NCI-H187 treated with DMSO at 0.1 percent for 48 hours (cell line): ENCODE measurements at places on chromosomes 7 and 10.

DNA sequence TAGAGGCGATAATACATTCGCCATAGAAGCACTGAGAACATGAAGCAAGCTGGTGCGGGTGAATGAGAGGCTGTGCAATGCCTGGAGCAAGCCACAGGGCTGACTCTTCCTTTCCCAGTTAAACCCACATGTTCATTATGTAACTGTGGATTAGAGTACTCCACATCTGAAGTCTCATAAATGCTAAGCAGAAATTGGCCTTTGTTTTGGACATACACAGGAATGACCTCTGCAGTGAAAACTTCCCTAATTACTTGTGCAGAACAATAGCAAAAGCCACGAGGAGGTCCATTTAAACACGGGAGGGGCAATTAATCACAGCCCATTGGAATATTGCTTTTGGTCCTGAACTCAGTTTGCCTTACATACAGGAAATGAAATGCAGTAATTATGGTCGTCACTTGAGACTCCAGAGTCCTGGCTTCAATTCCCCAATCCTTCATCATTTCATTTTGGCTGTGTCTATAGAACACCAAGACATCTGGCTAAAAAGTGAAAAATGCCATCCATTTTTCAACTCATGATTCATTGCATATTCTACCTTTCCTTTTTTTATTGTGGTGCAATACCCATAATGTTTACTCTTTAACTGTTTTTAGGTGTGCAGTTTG is 78.7 kb upstream of the CXCL12 start:
- DNase-seq = no peak

DNA sequence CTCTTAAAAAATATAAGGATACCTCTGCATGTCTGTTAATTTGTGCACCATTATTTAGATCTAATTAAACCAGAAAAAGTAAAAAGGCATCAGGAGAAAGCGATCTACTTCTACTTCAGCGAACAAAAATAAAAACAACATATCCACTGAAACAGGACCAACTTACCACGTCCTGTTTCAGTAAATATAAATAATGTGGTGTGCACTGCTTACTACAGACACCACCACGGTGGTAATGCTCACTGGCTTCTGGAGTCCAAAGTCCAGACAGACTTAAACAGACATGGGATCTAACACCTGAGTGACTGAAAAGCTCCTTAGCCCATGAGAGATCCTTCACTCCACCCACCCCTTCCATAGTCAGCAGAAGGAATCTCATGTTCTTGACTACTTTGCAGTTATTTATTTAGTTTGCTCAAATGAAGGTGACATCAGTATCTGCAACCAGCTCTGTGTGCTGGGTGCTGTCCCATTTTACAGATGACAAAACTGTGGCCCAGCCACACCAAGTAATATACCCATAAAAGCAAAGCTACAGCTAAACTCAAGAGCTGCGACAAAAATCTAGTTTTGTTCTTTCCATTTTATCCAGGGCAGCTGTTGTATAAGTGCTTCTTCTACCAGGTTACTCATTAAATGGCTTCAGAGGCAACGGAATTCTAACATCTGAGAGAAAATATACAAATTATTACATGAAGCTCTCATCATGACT is 62.1 kb upstream of the NCAPG2 start:
- no peak for DNase-seq

GRCh38 chr10:114940735-114941134 is 2.7 kb downstream of the TRUB1 start:
- DNase-seq = no peak

- DNase-seq = no peak
Observed at GRCh38 chr10:59134785-59135184, 41.7 kb upstream of the PHYHIPL start.

DNA sequence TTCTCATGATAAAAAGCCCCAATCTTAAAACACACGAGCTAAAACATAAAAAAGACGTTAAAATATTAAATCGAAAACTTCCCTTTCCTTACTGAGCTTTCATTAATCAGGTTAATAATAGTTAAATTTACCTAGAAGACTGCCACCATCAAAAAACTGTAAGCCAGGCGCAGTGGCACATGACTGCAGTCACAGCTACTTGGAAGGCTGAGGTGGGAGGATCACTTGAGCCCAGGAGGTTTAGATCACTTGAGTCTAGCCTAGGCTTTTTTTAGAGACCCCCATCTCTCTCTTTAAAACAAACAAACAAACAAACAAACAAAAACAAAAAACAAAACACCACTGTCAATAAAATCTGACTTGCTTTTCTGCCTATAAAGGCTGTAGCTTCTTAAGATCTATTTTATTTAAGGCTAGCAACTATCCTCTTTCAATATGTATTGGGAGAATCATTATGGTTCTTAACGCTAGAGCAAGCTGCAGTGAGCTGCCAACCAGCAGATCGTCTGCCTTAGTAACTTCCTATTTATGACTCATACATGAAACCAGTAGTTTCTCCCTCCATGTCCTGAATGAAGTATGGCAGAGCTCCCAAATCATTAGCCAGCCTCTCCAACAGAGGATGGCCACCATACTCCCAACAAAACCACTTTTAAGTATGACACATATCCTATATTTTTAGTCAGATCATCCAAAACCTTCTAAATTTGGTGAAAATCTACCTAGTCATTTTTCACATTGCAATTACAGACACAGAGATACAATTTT is 163.7 kb downstream of the SRPK2 start:
- no peak for DNase-seq

GRCh38 chr10:123890226-123890625 is 1.4 kb downstream of the CPXM2 start:
- DNase-seq = no peak

GRCh38 chr7:70751895-70752294 is 380.0 kb upstream of the GALNT17 start:
- DNase-seq = no peak

- DNase-seq = no peak
Observed at GRCh38 chr7:98483964-98484545, 83.2 kb upstream of the BAIAP2L1 start.

GRCh38 chr10:99224766-99225165 is 10.9 kb downstream of the HPSE2 start:
- DNase-seq = no peak

DNA sequence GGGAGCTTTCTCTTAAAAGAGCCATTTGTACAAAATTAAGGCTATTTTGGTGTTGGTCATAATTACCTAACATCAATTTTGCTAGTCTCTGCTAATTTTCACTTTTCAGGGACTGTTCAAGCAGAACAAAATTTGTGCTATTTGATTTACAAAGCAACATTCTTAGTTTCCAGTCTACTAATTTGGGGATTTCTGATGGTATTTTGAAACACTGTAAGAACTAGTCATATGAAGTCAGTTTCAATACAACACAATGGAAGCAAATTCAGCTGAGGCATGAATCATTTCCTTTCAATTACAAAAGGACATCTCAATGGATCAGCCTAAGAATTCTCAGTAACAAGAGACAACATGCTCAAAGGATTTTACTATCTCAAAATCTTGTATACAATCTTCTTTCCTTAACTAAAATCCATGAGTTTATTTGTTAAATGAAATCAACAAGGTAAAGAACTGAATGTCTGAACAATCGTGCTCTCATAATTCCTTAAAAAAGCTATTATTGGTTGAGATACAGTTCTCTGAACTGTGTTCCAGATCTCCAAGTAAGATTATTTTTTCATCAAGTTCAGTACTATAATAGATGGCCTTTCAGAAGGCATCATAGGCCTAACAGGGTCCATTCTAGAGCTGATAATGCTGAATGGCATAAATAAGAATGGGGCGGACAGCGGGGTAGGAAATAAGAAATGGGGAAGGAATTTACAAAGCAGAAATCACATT is 144.6 kb downstream of the NRCAM start:
- DNase-seq = no peak

DNA sequence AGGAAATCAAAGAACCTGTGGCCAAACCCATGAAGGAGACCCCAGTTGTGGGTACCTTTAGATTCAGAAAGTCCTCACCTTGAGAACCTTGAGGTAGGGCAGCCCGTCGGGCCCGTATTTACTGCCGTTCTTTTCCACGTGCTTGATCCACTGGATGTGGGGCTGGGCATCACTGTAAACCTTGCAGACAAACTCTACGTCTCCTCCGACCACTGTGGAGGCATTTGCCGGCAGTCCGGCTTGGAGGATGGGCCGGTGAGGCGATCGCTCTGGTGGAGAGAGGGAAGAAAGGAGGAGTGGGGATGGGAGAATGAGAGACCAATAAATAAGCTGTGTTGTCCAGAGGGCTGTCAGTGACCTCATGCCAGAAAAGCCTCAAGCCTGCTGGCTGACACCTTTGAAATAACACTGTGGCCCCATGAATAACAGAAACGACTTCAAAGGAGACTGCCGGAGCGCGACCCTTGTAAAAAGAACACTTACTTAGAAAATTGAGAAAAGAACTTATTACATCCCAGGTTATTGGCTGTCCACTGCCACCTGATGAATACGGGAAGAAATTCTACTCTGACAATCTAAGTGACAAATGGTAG is 78.2 kb downstream of the FGFR2 start:
- DNase-seq = no peak

- DNase-seq = no peak
Observed at GRCh38 chr10:126956712-126957108, 51.5 kb downstream of the DOCK1 start.

DNA sequence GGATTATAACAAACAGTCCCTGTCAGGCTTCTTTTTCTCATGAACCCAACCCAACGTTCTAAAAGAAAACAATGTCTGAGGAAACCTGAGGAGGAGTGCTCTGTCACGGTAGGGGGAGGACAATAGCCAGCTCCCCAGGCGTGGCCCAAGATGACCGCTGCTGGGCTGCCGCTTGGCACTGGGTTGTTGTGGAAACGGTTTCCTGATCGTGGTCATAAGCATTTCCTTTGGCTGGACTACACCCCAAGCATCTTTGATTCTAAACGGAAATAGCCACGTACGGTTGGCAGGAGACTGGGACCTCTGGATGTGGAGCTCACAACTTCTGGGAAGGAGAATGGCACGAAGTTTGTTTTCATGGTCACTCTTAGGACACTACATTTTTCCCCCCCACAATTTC is 30.4 kb upstream of the DMBT1 start:
- DNase-seq = no peak

GRCh38 chr10:80144067-80144695 is 11.7 kb downstream of the PLAC9 start:
- no peak for DNase-seq

DNA sequence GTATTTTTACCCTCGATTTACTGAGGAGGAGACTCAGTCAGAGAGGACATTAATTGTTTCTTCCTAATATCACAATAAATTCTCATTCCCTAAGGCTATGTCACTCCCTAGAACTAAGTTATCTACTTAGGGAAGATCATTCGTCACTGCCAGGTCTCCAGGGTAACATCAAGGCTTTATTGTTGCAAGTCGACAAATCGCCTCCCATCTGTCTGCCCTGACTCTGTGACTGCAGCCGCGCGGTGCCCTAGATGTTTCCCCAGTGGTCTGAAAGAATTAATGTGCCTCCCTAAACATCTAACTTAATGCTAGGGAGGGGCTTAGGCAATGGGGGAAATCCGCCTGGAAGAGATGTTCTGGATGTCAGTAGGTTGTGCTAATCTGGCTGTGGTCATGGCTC is 558.8 kb upstream of the C7orf33 start:
- no peak for DNase-seq

DNA sequence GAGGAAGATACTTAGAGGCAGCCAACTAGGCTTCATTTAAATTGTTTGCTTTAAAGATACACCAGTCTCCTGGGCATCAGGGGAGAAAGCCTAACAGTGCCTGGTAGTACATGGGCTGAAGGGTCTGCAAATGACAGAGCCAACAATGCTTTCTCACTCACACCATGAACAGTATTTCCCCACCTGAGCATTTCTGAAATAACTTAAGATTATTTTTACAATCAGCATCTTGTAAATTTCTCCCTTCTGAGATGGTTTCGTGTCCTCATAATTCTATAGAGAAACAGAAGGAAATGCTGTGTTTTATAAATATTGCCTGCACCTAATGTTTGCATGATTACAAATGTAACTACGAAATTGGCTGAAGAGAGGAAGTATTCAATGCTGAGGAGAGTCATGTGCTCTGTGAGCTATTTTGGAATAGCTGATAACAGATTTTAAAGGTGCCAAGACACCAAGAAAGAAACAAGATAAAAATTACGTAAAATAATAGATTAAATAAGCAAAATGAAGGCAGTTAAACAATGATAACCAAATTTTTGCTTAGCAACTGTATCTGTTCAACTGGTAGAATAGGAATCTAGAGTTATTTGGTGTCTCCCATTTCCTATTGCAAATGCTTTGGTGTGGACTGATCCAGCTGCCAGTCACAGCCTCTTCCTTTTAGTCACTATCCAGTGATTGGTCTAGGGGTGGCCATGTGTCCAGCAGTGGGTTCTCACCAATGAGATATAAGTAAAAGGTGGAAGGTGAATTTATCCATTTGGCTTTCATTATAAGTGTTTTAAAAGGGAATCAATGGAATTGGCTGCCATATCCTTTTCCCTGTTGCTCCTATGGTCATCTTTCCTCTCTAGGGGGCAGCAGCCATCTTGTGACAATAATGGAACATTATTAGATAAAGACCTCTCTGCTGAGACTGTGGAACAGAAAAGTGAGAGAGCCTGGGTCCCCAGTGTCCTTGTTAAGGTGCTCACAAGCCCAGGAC is 167.9 kb upstream of the SLC26A5 start:
- no peak for DNase-seq

GRCh38 chr10:35208536-35208935 is 81.9 kb downstream of the CREM start:
- DNase-seq = no peak

- no peak for DNase-seq
Observed at GRCh38 chr7:2810682-2811415, 33.3 kb downstream of the GNA12 start.
